ENCODE measurements at places on chromosomes 7 and 10.

GRCh38 chr7:135553346-135553745 lies 4.4 kb upstream of the NUP205 start:
- DNase-seq, result no peak

- DNase-seq, result peak; percentile 97
Observed at GRCh38 chr7:140696024-140696679, 356 bp upstream of the NDUFB2 start.

GRCh38 chr7:149099058-149099457 lies 8.5 kb upstream of the ZNF786 start:
- no peak for DNase-seq

- DNase-seq, result peak; percentile 86
Observed at GRCh38 chr7:102450242-102450641, 14.4 kb downstream of the ALKBH4 start.

- DNase-seq, result no peak
Observed at GRCh38 chr7:4134631-4135030, 547.5 kb upstream of the FOXK1 start.

- DNase-seq, result no peak
Observed at GRCh38 chr7:36652431-36652830, 71.9 kb downstream of the AOAH start.

DNA sequence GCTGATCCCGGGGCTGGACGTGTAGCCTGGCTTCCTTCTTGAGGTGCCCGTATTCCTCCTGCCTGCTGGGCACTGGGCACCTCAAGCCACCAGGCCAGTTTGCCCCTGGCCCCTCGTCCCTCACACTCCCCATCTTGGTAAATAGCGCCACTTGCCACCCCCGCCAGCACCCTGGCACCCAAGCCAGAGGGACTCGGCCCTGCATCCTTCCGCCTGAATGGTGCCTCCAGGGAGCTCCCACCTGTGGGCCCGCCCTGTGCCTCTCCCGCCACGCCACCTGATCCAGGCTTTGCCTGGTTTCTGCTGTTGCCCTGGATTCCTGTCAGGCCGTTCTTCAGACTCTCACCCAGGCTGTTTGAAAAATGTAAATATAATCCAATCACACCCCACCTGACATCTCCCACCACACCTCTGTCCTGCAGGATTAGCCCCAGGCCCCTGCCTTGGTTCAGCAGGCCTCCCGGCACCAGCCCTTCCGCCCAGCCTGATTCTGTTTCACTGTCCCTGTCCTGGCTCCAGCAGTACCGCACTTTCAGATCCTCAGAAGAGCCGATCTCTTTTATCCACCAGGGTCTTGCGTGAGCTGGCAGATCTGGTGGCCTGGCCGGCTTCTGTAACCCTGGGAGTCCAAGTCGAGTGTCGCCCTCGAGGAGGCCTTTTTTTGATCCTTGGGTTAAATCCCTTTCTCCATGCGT lies 33.8 kb downstream of the WIPI2 start:
- no peak for DNase-seq

- no peak for DNase-seq
Observed at GRCh38 chr10:22599636-22600228, 114.6 kb downstream of the PIP4K2A start.

GRCh38 chr10:125004571-125005311 lies 62.8 kb downstream of the ZRANB1 start:
- DNase-seq, result no peak

DNA sequence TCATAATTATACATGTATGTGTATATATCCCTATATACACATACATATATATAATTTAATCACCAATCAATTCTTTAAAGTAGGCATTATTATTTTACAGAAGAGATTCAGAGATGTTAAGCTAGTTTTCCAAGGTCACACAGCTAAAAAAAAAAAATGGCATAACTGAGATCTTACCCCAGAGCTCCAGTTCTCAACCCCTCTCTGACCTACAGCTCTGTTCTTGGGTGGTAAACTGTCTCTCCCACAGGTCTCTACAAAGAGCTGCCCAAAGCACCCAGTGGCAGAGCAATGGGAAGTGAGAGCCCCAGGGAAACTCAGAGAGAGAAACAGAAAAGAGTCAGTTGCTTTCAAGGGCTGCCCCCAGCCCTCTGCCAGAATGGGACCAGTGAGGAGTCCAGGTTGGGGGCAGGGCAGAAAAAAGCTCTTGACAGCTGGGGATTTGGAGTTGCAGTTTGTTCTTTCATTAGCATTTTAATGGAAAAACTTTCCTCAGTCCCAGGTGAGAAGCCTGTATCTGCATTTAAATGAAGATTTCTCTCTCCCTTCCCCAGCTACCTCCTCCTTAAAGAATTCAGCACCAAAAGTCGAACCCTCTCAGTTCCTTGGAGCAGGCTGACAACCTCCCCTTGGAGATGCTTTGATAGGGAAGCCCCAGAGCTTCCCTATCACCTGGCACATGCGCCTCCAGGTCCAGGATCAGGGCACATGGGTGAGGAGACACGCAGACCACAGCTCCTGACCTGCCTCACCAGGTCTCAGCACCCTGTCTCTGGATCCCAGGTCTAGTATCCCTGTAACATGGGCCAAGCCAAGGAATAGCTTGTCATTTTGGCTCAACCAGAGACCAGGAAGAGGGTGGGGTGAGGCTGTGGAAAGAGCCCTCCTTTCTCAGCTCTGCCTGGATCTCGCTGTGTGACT lies 388.1 kb downstream of the PLXNA4 start:
- DNase-seq, result no peak

GRCh38 chr10:99659868-99660366 lies 608 bp downstream of the ENTPD7 start:
- no peak for DNase-seq

- DNase-seq, result no peak
Observed at GRCh38 chr10:79142064-79142491, 73.3 kb downstream of the ZMIZ1 start.

DNA sequence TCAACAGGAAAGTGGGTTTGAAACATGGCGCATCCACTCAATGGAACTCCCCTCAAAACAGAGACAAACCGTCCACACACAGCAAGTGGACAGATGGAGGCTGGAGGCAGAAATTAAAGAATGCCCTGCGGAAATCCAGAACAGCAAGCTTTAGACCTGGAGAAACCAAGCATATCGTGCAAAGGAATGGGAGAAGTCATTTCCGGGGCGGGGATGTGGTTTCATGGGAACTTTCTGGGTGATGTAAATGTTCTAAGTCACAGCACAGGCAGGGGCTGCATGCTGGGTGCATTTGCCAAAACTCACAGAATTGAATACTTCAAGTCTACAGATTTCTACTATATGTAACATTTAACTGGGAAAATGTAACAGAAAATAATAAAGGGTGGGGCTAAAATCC lies 213.0 kb downstream of the PTPRN2 start:
- DNase-seq, result no peak

GRCh38 chr10:124342136-124342820 lies 76.4 kb downstream of the OAT start:
- no peak for DNase-seq

DNA sequence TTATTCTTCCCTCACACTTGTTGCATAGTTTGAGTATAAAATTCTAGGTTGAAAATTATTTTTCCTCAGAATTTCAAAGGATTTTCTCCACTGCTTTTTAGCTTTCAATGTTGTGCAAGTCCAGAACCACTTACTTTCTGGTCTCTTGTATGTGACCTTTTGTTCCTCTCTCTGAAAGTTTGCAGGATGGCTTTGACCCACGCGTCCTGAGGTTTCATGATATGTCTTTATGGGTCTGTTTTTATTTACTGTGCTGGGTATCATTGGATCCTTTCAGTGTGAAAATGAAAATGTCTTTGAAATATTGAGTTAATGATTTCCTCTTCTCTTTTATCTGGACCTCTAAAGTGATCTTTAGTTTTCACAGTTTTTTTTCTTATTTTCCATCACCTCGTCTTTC lies 38.5 kb downstream of the C1GALT1 start:
- no peak for DNase-seq

- no peak for DNase-seq
Observed at GRCh38 chr7:88127637-88128290, 92.1 kb downstream of the SRI start.

Data from RPMI8226 (cell line).